ENCODE measurements at places on chromosomes 1 and 21.
A peak's percentile ranks its signal among the peaks of the same experiment; 100 is the strongest.

GRCh38 chr1:231020816-231021215, 19.2 kb downstream of the FAM89A start:
- DNase-seq: no peak

DNA sequence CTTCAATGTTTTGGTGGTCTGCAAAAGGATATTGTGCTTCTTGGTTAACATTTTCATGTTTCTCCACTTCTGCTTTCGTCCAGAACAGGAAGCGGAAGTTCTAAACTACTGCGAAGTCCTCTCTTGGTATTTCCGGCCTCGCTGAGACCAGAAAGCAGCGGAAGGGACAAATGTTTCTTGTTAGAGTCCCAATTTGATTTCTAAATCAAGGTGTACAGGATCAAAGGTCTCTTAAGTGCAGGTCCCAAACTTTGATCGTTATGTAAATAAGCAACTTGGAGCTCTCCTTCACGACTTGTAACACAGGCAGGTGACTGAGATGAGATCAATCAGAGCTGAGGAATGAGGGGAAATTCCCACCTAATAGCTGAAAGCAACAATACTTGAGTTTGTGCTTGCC, 40.1 kb upstream of the HMCN1 start:
- peak; percentile 16 for DNase-seq

- DNase-seq: no peak
These were observed 26.6 kb downstream of the RPS6KA1 start for GRCh38 chr1:26556111-26556510.

DNA sequence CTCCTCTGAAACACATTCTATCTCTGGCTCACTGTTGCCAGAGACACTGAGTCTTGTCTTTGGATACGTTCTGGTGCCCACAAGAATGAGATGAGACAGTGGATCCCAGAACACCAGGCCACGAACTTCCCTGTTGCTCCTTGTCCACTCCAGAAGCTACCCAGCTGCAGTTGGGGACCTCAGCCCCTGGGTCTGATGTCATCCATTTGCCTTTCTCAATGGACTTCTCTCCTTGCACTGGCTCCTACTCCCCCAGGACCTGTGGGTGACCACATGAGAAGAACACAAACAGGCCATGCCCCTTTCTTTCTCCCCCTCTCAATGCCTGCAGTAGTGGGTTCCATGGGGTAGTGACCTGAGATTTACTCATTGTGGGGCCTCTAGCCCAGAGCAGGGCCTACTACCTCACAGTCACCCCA, 5.9 kb downstream of the NBPF1 start:
- no peak for DNase-seq

DNA sequence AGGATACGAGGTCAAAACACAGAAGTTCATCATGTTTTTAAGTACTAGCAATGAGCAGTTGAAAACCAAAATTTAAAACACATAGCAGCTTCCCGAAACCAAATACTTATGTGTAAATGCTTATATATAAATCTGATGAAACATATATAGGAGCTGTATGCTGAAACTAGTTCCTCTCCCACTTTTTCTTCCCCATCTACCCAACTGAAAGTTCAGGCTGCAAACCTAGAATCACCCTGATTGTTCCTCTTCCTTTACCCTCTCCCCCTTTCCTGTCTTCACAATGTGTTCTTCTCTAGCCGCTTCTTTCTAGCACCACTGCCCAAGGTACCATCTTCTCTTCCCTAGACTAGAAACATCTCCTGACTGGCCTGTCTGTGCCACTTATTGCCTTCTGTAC, 90.6 kb downstream of the ST3GAL3 start:
- DNase-seq: no peak

DNA sequence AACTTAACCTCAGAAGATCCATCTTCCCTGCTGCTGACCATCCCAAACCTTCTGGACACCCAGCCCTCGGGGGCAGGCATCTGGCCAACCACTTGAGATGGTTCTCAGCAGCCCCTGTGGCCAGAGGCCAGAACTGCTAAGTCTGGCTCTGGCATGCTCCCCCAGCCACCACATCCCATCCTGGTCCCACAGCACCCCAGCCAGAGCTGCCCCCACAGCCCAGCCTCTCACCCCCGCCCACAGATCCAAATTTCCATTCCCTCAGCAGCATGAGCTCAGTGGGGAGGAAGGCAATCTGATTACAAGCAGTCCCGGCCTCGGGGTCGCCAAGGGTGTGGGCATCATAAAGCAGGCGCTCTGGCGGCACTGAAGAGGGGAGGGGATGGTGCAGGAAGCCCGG, 45.6 kb downstream of the GLIS1 start:
- no peak for DNase-seq

DNA sequence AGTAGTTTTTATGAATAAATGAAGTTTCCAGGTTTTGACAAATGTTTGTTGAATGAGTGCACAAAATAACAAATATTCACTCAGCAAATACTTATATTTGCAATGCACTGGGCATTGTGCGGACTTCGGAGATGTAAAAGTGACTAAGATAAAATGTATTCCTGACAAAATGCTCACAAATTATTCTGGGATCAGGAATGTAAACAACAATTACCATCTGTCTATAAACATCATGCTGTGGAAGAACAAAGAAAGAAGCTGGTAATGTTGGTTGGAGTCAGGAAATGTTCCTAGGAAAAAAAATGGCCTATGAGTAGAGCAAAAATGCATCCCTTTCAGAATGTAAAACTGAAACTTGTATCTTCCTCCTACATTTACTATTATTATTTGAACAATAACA, 68.5 kb downstream of the CRB1 start:
- no peak for DNase-seq

DNA sequence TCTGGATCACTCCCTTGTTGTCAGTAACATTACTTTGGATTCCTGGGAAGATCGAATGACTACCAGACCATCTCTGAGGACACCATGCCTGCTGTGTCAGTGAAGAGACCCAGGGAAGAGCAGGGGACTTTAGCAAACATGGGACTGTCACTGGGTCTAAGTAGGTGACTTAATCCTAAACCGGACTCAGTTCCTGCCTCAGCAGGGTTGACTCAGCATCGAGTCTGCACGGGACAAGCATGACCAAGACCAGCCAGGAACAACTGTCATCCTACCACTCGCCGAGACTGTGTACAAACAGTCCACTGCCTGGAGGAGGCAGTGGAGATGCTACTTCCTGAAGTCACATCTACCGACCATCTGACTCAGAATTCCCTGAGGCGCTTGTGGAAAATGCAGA, 53.2 kb upstream of the RAB4A start:
- no peak for DNase-seq

DNA sequence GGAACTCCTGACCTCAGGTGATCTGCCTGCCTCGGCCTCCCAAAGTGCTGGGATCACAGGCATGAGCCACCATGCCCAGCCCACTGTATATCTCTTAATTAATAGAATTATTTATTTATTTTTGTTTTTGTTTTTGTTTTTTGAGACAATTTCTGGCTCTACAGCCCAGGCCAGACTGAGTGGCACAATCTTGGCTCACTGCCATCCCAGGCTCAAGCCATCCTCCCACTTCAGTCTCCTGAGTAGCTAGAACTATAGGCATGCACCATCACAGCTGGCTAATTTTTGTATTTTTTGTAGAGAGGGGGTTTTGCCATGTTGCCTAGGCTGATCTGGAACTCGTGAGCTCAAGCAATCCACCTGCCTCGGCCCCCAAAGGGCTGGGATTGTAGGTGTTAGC, 15.7 kb upstream of the WDTC1 start:
- DNase-seq: no peak

DNA sequence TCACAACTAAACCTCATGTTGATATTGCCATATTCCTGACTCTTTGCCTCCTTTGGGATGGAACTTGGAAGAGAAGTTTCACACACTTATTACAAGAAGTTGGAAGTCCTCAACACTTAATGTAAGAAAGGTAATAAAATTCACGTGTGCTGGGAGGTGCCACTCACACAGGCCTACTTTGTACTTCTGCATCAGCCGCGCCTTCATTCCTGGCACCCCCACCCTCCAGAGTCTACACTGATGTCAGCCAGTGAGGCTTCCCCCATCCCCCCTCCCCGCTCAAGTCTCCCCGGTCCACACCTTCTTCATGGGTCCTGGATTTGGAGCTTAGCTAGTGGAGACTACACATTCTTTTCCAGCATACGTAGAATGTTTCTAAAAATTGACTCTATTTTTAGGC, 24.8 kb upstream of the SLC45A1 start:
- no peak for DNase-seq
